Stomach (tissue), 19 donors: ENCODE measurements at places on chromosomes 11 and 22.

DNA sequence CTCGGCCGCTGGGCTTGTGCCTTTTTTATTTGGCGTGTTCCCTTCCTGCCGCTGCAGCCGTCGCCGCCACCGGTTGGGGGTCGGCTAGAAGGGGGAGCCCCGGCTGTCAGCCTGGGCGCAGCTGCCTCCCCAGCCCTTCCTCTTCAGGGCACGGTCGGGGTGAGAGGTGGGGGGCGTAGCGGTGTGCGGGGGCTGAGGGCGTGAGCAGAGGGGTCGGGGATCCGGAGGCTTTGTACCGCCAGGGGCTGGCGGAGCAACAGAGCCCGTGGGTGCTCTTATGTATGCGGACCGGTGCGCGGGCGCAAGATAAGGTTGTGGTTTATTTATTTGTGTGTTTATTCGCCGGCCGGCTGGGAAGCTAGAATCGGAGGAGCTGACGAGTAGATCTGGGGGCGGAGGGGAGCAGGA, 477 bp downstream of the ZBTB16 start:
- peak; percentile 55 for DNase-seq

DNA sequence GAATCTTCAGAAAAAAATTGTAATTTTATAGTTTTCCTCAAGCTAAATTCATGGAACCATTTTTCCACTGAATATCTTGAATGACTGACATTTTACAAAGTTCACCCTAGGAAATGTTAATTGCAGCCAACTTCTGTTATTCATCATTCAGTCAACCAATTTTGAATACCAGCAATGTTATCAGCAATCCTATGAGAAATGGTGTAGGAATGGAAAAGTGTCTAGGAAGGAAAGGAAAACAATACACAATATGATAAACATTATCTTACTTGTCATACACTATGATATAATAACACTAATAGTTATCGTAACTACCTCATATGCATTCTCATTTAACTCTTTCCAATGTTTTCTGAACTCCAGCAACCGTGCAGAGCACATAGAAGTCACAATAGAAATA, 790.5 kb upstream of the LRRC4C start:
- DNase-seq, result no peak

- DNase-seq, result peak; percentile 96
Observed at GRCh38 chr11:2778630-2779498, 79.1 kb upstream of the KCNQ1OT1 start.

DNA sequence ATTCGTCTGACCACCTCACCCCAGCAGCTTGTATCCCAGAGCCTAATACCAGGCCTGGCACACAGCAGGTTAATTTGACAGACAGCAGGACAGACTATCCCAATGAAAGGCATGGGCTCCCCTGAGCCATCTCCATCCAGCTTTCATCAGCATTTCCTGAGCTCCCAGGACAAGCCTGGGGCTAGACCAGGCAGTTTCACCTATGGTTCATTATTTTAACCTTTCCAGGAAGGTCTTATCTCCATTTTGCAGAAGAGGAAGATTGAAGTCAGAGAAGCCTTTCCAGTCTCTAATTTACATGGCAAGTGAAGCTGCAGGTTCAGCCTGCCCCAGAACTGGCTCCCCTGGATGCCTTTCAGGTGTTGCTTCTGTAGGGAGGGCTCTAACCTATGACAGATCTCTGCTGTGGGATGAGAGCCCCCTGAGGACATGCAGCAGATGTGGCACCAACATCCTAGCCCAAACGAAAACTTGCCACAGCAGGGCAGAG, 17.0 kb downstream of the ARRB1 start:
- DNase-seq, result no peak

GRCh38 chr11:103420593-103420992, 311.4 kb downstream of the DYNC2H1 start:
- no peak for DNase-seq

DNA sequence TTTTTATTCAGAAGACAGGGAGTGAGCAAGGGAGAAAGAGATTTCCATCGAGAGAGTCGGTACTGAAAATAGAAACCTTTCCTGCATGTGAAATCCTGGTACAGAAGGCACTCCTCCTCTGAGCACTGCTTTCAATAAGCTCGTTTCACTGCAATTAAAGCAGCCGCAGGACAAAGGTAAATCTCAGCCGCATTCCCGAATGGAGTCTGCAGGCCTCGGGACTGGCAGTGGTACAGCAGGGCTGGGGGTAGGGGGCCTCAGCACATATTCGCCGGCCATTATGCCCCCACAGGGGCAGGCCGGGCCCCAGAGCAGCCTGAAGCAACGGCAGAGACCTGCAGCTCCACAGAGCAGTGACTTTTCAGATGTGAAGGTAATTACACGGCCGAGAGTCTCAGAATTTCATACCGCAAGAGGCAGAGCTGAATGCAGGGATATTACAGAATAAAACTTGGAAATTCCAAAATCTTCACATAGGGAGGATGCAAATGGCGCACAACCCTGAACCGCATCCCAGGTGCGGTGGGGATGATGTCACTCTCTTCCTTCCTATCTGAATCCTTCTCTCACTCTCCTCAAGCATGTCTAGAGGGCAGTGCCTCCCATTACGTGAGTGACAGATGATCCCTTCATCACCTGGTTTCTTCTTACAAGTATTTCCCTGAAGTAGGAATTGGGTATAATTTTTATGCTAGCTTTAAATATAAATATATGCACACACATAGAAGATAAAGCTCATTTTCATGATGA, 622.1 kb downstream of the OPCML start:
- no peak for DNase-seq

GRCh38 chr11:115085461-115086210, 407.3 kb downstream of the NXPE2 start:
- no peak for DNase-seq

DNA sequence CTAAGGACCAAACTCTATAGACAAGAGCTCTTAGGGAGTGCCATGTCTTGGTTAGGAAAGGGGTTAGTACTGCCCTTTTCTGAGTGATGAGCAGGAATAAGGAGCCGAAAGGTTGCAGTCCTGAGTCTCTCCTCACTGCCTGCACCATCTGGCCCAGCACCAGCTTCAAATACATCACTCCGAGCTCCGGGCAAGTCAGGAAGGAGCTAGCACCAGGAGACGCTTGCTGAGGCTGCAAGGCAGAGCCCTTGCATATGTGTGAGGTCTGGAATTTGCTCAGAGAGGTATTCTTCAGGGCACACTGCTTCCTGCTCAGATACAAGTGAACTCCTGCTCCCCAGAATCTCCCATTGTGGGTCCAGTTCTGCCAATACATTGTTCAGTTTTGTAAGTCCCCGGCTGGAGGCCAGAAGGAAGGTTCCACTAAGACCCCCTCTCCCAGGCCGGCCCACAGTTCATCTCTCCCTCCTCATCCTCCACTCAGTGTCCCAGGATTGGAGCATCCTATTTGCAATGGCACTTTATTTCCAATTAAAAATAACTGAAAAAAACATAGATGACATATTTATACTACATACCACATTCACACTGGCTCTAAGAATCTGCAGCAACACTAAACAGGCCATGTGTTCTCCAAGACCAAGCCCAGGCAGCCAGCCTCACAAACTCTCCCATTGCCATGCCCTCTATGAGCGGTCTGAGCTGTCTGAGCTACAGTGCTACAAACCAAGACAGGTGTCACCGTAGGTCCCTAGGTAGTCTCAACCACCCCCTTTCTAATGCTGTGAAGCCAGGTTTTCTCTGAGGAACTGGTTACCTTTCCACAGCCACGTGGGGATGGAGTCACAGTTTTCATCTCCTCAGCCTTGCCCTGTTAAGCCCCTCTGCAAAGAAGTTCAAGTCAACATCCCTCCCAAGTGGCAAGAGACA, 55.1 kb upstream of the SPATA19 start:
- DNase-seq, result peak; percentile 23
